Activated naive CD8-positive, alpha-beta T cell treated with anti-CD3 and anti-CD28 coated beads, Interleukin-2, amount 50 U/mL, for 16 hours (primary cell): ENCODE measurements at places on chromosomes 7 and 10.

DNA sequence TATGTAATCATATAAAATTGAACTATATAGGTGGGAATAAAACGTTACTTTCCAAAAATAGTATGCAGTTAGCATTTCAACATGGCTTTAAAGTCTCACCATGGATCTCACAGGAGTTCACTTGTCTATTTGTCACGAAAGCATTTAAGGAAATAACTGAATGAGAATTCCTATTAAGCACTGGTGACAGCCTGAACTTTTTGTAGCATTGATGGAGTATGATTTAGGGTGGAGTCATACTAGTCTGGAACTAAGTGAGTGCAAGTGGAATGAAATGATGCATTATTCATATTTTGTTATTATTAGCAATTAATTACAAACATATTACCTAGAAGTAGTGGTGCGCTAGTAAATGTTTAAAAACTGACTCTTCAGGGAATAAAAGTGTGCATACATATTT is 26.0 kb upstream of the HIBADH start:
- DNase-seq = no peak

- no peak for DNase-seq
These were observed 190.0 kb downstream of the KCND2 start for GRCh38 chr7:120462991-120463390.

GRCh38 chr10:125238682-125239081 is 78.3 kb upstream of the CTBP2 start:
- DNase-seq = no peak

- DNase-seq = no peak
These were observed 24.8 kb downstream of the TBC1D12 start for GRCh38 chr10:94427166-94427565.

- no peak for DNase-seq
These were observed 202.4 kb downstream of the BICC1 start for GRCh38 chr10:58715061-58715460.

GRCh38 chr7:158096582-158096981 is 491.0 kb downstream of the PTPRN2 start:
- no peak for DNase-seq
